ENCODE measurements at places on chromosomes 13 and 19. TPM values are rescaled to one million over a fixed set of nuclear protein-coding genes. Genes with fewer than 3 reads are reported as not detected.

The PRKCG gene
- total RNA-seq = not detected

The MCEMP1 gene
- not detected for total RNA-seq

The CEBPA gene
- 0.86 TPM for total RNA-seq

The GFY gene
- not detected for total RNA-seq

The CEACAM18 gene
- total RNA-seq = not detected

The ZNF554 gene
- total RNA-seq = 6.5 TPM

The GDF15 gene
- total RNA-seq = 116 TPM

The NFIC gene
- total RNA-seq = 71.4 TPM

The SLC6A16 gene
- 2.0 TPM for total RNA-seq

The UQCR11 gene
- 73.3 TPM for total RNA-seq

- DNase-seq = no peak
These were observed 63.8 kb downstream of the RNF17 start for GRCh38 chr13:24827799-24828198.

DNA sequence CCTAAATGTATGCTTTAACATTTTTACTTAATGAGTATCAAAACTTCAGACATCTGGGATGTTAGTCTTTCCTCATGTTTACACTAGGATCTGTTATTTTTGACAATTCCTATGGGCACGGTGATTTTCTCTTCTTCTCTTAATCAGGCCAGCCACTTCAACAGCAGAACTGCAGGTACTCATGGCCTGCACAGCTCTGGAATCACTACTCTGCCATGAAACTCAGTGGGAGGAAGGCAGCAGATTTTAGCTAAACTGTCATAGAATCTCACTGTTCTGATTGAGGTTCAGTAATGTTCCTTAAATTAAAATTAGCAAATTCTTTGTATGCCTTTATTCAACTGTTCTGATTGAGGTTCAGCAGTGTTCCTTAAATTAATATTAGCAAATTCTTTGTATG, 1083.0 kb downstream of the SLITRK5 start:
- DNase-seq = no peak

DNA sequence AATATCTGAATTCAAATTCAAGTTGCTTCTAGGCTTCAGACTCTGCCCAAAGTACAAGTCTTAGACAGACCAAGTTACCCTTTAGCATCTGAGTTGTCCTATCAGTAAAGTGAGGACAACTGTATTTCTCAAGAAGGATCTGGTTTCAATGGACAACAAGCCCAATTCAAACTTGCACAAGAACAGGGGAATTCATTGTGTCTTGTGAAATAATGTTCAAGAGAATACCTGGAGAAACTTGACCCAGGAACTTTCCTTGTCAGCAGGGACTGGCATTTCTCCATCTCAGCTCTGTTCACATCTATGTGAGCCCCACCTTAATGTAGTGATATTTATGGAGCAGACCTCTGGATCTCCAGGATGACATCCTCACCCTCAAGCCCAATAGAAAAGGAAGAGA, 894.9 kb upstream of the SLC10A2 start:
- no peak for DNase-seq

GRCh38 chr13:98688373-98688772, 64.1 kb downstream of the SLC15A1 start:
- no peak for DNase-seq

- DNase-seq = no peak
These were observed 173.3 kb downstream of the COL4A1 start for GRCh38 chr13:110133425-110134235.

- DNase-seq = peak; percentile 41
These were observed 5.1 kb downstream of the USE1 start for GRCh38 chr19:17220207-17220758.

GRCh38 chr13:45422731-45423292, 4.6 kb upstream of the SLC25A30 start:
- no peak for DNase-seq

- DNase-seq = peak; percentile 14
These were observed 206.1 kb downstream of the SUCLA2 start for GRCh38 chr13:47794963-47795362.

- no peak for DNase-seq
These were observed 28.4 kb downstream of the NFIX start for GRCh38 chr19:13023656-13024055.

DNA sequence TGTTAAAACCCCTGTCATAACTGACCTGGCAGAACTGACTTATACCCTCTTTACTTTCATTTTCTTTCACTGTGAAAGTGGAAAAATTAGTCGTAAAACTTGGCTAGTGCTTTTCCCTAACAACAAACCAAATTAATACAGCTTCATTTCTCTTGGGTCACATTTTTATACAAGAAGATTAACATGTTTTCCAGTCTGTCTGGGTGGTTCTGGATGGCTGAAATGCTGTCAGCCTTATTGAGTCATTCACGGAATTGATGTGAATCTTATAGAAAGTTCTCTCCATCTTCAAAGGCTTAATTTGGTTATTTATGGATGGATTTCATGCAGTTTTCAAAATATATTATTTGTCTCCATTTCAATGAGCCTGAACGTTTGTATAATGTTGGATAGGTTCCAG, 440.0 kb downstream of the KCTD12 start:
- no peak for DNase-seq

GRCh38 chr19:56994251-56995017, 125.4 kb upstream of the USP29 start:
- no peak for DNase-seq

DNA sequence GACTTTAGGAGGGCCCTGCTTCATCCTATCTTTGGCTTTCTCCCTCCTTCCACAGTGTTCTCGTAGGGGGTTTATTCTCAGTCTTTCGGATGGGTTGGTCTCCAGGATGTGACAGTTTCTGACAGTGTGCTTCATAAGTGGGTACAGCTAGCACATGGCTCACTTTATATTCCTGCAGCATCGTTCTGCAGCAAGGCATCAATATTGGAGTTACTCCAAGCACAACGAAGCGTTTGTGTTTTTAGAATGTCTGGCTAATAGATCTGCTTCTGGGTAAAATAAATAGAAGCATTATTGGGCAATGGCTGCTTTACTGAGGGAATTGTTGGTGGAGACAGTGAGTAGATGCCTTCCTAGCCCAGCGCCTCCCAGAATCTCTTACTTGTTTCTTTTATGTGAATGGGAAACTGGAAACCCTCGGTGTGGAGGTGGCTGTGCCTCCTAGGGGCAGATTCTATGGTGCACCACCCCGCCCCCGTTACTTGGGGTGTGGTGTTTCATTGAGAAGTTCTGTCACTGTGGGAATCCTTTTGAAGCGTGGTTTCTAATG, 2.0 kb downstream of the FARP1 start:
- peak; percentile 47 for DNase-seq

GRCh38 chr13:93226623-93227279, at the start of gene GPC6:
Gene GPC6 (plus strand): TSS chr13:93226807.
- peak; percentile 95 for DNase-seq

- no peak for DNase-seq
These were observed 8.9 kb upstream of the OR1I1 start for GRCh38 chr19:15072930-15073647.

- no peak for DNase-seq
These were observed 158.7 kb downstream of the TM9SF2 start for GRCh38 chr13:99659866-99660554.

GRCh38 chr19:29504454-29504853, 21.3 kb upstream of the VSTM2B start:
- no peak for DNase-seq

DNA sequence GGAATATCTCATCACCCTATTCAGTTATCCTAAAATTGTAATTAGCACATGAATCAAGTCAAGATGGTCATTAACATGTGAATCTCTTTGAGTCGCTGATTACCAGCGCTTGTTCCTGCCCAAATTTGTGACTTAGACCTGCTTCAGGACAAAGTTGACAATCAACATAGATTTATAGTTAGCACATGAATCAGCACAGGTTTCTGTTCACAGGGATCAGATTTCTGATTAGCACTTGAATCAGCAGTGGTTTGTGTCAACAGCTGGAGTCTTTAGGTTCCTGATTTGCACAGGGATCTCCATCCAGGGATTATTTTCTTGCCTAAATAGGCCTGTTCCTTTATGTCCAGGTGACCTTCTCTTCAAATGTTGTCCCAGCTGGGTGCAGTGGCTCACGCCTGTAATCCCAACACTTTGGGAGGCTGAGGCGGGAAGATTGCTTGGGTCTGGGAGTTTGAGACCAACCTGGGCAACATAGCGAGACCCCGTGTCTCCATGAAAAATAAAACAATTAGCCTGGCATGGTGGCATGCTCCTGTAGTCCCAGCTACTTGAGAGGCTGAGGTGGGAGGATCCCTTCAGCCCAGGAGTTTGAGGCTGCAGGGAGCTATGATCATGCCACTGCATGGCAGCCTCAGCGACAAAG, 3.8 kb upstream of the LRFN3 start:
- DNase-seq = no peak

GRCh38 chr13:80361883-80362327, 21.0 kb upstream of the SPRY2 start:
- peak; percentile 25 for DNase-seq

DNA sequence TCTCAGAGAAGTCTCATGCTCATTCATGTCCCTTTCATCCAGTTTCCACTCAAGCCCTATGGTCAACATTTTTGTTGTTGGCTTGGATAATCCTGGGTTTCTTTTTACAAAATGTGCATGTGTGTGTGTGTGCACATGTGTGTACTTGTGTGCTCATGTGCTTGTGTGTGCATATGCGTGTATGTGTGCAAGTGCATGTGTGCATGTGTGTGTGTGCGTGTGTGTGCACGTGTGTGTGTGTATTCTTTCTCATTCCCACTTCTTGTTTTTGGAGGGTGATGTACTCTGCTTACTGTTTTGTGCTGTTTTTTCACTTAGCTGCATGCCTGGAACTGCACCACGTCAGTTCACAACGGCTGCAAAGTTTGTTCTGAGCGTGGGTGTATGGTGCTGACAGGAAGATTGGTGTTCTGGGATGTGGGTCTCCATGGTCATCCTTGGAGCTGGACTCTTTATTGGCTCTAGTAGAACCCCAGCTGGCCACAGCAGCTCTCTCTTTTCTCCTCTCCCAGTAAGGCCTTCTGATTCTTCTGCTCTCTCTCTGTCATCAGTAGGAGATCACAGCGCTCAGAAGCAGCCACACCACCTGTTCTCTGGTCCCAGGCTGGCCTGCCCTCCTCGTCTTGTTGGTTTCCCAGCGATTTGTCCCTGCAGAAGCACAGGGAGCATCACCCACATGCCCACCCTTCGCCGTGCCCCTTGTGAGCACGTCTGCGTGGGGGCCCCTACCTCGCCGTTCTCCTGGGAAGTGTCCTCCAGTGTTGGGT, 60.8 kb downstream of the SOX1 start:
- DNase-seq = no peak

GRCh38 chr19:39590265-39590664, 12.1 kb upstream of the LGALS13 start:
- peak; percentile 30 for DNase-seq

- DNase-seq = peak; percentile 87
These were observed 18.5 kb downstream of the PTPRS start for GRCh38 chr19:5321851-5322681.

GRCh38 chr19:31120952-31121351, 228.3 kb downstream of the TSHZ3 start:
- DNase-seq = no peak
